ENCODE measurements at places on chromosomes 13 and 19.

- DNase-seq, result no peak
These were observed 4.3 kb downstream of the SPRED3 start for GRCh38 chr19:38392707-38393308.

- DNase-seq, result peak; percentile 49
These were observed 1.2 kb downstream of the APLP1 start for GRCh38 chr19:35869327-35870123.

- no peak for DNase-seq
These were observed 420.8 kb upstream of the SLITRK1 start for GRCh38 chr13:84303035-84303434.

- DNase-seq, result no peak
These were observed 404 bp upstream of the IL27RA start for GRCh38 chr19:14030997-14031718.

DNA sequence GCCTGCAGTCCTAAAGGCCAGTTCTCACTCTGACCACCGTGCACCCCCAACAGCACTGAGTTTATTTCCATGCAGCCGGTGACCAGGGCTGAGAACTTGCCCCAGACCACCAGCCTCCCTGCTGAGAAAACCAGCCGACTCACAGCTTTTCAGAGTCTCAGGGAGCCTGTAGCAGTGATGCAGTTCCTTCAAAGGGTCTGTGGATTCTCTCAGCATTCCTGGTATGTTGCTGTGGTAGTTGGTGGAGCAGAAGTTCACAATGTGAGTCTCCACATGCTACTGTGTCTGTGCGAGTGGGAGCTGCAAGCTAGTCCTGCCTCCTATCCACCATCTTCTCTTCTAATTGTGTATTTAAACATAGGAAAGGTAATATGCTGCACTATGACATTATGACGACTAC is 254.9 kb upstream of the KLF12 start:
- DNase-seq, result no peak

DNA sequence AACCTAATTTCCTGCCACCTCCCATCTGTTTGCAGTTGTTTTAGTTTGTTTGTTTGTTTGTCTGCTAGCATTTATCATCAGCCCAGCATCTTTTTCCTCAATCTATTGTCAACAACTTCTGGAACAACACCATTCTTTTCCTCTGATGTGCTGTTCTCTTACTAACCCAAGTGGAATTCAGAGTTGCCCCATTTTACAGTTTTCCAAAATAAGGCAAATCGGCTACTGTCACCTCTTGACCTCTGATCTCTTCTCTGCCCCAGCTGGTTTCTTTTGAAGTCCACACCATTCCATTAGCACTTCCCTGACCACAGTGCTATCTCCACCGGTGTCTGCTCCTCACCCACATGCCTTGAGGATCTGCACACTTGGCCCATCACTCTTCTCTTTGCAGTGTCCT is 102.4 kb downstream of the EFNB2 start:
- DNase-seq, result no peak

DNA sequence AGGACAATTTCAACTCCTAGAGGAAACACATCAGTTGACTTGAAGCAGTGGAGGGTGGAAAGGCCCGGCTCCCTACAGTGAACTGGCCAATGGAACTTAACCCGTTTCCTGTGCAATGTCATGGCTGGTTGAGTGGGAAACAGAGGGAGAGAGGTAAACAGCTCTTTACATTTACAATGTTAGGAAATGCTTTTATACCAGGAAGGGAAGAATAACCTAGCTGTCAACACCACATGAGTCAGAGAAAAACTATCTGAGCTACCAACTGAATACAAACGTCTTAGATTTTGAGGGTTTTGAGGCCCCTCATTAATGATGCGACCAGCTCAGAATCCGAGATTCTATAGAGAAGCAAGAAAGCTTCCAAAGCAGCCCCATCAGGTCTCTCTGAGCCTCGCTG is 36.7 kb downstream of the CARD8 start:
- no peak for DNase-seq

DNA sequence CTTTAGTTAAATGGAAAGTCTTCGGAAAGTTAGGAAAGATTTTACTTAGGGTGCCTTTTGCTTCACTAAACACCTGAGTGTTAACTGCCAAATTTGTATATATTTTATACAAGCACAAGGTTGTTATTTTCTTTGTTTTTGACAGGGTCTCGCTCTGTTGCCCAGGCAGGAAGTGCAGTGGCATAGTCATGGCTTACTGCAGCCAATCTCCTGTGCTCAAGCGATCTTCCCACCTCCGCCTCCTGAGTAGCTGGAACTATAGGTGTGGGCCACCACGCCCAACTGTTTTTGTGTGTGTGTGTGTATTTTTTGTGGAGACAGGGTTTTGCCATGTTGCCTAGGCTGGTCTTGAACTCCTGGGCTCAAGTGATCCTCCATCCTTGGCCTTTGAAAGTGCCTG is 16.2 kb downstream of the KCTD4 start:
- no peak for DNase-seq

GRCh38 chr13:36251526-36251925 is 37.2 kb upstream of the SOHLH2 start:
- DNase-seq, result no peak

- no peak for DNase-seq
These were observed 163.7 kb downstream of the URI1 start for GRCh38 chr19:30105727-30106126.

- no peak for DNase-seq
These were observed 6.2 kb downstream of the ERVK3-1 start for GRCh38 chr19:58311345-58311865.

DNA sequence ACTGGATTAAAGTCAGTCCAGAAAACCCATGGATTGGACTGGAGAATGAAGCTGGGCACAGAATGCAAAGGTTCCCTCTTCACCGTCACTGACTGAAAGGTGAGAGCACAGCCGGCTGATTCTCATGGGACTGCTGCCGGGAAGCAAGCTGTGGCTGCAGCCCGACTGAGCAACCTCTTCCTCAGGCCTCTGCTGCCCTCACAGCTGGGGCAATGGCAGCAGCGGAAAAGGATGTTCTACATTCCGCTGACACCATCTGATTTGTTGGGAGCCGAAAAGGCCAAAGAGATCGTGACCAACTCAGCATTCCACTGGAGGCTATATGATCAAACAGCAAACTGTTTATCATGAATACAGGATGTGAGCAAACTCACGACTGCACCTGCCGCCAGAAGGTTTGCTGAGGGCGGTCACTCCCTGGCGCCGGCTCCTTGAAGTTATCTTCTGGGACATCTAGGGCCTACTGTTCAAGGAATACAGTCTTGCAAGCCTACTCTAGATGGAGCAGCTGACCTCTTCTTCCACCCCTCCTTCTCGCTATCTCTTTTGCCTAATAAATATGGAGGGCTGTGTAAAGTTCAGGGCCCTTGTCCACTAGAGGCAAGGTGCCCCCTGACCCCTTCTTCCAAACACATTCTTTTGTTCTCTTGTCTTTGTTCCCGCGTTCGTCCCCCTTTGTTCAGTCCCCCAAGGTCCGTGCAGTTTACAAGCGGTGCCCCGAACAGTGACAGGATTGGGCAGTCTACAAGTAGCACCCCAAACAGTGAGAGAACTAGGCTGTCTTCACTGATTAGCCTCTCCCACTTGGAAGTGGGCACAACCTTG is 19.6 kb upstream of the SIGLEC6 start:
- no peak for DNase-seq

DNA sequence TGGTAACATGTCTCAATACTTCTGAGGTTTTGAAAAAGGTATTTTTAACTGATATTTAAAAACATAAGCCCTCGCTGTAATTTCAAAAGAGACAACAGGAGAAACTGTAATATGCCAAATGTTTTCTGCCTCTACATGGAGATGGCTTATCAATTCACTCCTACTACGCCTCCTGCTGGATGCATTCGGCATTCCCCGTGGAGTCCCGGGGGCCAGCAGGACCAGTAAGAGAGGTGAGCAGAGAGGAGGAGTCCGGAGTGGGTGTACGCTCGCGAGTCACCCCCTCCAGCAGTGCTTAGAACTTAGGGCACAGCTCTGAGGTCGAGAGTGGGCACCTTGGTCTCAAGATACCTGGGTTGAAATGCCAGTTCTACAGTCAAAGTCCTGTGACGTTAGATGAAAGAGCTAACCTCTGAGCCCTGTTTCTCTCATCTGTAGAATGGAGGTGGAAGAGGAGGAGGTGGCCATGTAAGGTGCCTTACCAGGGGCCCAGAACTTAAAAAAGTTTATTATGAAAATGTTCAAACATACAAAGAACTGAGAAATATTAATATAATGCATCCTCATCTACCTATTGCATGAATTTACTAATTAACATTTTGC is 110.2 kb downstream of the STK24 start:
- DNase-seq, result no peak

GRCh38 chr13:22240716-22241115 is 569.8 kb downstream of the FGF9 start:
- no peak for DNase-seq

DNA sequence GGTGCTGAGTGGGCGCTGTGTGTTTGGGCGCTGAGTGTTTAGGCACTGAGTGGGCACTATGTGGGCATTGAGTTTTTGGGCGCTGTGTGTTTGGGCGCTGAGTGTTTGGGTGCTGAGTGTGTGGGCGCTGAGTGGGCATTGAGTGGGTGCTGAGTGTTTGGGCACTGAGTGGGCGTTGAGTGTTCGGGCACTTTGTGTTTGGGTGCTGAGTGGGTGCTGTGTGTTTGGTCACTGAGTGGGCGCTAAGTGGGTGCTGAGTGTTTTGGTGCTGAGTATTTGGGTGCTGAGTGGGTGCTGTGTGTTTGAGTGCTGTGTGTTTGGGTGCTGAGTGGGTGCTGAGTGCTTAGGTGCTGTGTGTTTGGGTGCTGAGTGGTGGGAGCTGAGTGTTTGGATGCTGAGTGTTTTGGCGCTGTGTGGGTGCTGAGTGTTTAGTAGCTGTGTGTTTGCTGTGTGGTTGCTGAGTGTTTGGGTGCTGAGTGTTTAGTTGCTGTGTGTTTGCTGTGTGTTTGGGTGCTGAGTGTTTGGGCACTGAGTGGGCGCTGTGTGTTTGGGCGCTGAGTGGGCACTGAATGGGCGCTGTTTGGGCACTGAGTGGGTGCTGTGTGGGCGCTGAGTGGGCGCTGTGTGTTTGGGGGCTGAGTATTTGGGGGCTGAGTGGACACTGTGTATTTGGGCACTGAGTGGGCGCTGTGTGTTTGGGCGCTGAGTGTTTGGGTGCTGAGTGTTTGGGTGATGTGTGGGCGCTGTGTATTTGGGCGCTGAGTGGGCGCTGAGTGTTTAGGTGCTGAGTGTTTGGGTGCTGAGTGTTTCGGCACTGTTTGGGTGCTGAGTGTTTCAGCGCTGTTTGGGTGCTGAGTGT is 47.2 kb upstream of the F7 start:
- DNase-seq, result no peak

GRCh38 chr13:75432045-75432444 is 49.9 kb downstream of the TBC1D4 start:
- DNase-seq, result no peak

- no peak for DNase-seq
These were observed 146.6 kb downstream of the CDK8 start for GRCh38 chr13:26400545-26400944.

GRCh38 chr19:48826606-48827020 is 9.7 kb downstream of the HSD17B14 start:
- no peak for DNase-seq

- DNase-seq, result no peak
These were observed 61.1 kb downstream of the KCNC3 start for GRCh38 chr19:50268041-50268440.

GRCh38 chr19:40055049-40055448 is 982 bp downstream of the ZNF780B start:
- no peak for DNase-seq

GRCh38 chr19:13012690-13013608 is 17.7 kb downstream of the NFIX start:
- no peak for DNase-seq

DNA sequence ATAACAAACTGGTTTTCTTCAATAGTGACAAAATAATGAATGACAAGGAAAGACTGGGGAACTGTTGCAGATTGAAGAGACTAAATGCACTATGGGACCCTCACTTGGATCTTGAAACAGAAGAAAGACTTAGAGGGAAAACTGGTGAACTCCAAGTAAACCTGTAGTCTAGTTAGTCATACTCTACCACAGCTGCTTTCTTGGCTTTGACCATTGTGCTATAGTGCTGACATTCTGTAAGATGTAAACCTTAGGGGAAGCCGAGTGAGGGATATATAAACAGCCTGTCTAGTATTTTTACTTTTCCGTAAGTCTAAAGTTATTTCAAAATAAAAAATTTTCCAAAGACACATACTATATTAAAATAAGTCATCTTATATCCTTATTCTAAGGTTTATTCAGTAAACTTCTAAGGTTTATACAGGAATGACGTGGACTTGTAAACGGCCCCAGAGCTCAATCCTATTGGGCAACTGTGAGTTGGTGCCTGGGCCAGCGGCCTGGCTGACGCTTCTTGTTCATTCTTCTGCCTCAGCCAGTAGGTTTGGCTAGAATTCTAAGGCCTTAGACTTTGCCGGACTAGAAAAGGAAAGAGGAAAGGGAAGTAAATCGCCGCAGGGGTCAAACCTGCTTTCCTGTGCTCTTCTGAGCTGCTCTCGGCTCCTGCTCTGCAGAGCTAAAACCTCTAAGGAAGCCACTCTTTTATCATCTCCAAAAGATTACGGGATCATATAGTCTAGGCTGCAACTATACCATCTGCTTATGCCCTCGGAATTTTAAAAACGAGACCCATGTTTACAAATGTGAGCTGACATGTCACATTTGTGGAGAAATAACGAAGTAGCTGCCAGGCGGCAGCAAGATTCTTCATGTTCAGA is 33.6 kb upstream of the UBE2L5 start:
- no peak for DNase-seq

DNA sequence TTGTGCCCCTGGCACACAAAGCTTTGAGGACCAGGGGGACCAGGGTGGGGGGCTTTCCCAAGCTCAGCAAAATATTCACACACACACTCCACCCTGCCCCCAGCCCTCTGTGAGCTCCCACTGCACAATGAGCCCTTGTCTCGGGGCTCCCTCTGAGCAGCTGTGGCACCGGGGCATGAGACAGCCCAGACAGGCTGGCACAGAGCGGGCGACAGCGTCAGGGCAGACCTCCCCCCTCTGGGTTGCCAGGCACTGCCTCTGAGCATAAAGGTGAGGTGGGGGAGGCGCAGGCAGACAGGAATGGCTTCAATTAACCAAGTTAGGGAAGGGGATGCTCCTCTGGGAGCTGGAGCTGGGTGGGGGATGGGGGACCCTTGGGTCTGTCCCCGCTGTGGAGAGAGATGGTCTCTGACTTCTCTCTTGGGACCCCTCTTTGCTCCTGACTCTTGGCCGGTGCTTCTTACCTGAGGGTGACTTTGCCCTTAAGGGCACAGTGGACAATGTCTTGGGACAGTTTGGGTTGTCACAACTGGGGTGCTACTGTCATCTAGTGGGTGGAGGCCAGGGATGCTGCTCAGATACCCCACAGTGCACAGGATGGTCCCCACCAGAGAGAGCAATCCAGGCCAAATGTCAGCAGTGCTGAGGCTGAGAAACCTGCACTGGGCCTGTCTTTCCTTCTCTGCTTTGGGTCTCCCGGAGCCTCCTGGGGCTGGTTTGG is 30.3 kb downstream of the LYL1 start:
- DNase-seq, result no peak

GRCh38 chr13:80055847-80056246 is 285.1 kb downstream of the SPRY2 start:
- DNase-seq, result no peak

DNA sequence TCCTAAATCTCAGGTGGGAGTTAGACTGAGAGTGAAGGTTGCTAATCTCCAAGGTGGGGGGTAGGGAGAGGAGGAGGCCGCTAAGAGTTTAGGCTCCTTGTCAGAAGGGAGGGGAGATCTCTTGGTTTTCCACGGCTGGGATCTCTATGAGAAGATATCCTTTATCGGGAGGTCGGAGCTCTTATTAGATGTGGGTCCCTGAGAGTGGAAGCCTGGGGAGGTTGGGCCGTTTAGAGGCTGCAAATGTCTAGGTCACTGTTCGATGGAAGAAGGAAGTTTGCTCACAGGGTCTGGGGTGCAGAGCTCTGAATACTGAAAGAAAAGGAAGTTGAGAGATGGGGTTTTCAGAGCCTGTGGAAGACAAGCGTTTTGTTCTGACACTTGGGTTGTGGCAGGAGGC is 3.8 kb downstream of the MYADM start:
- no peak for DNase-seq
